MM.1S (cell line): ENCODE measurements at places on chromosomes 13 and 19.

GRCh38 chr19:31089681-31090080 is 259.6 kb downstream of the TSHZ3 start:
- no peak for DNase-seq
- no peaks in the 10 kb centered on the region for H3K4me1 ChIP-seq
- H3K4me3 ChIP-seq: no peak overlapping the region
- peaks cover 16% of the 10 kb centered on the region for H3K27me3 ChIP-seq
- no peak overlapping the region for H3K27ac ChIP-seq

DNA sequence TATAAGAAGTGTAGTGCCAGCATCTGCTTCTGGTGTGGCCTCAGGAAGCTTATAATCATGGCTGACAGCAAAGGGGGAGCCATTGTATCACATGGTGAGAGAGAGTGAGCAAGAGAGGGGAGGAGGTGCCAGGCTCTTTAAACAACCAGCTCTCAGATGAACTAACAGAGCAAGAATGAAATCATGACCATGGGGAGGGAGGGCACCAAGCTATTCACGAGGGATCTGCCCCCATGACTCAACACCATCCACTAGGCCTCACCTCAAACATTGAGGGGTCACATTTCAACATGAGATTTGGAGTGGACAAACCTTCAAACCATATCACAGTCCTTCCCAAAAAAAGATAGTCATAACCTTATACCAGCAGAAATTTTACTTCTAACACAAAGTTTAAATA is 174.0 kb downstream of the GPC5 start:
- H3K4me3 ChIP-seq: no peak overlapping the region
- H3K4me1 ChIP-seq: no peaks in the 10 kb centered on the region
- no peaks in the 10 kb centered on the region for H3K27me3 ChIP-seq
- no peaks in the 10 kb centered on the region for H3K36me3 ChIP-seq
- no peak for DNase-seq
- no peak overlapping the region for H3K27ac ChIP-seq

DNA sequence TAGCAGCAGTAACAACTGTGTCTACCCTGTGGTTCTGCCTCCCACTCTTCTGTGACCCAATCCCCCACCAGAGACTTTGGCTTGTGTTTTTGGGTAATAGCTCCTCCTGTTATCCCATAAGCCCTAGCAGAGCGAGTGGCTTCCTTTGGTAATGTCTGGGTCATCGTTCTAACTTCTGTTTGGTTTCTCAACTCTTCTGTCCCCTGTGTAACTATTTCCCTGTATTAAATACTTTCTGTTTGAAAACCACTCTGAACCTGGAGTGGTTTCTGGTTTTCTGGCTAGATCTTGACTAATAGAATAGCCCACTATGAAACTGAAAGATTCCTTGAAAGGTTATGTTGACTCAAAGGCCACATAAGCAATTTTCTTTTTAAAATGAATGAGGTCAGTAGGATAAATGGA is 350.0 kb downstream of the DCT start:
- DNase-seq: peak; percentile 68
- no peaks in the 10 kb centered on the region for H3K36me3 ChIP-seq
- H3K27ac ChIP-seq: no peak overlapping the region
- H3K4me1 ChIP-seq: no peaks in the 10 kb centered on the region

- H3K4me3 ChIP-seq: no peak overlapping the region
- no peak overlapping the region for H3K27ac ChIP-seq
- no peak for DNase-seq
- no peaks in the 10 kb centered on the region for H3K27me3 ChIP-seq
- no peaks in the 10 kb centered on the region for H3K36me3 ChIP-seq
These were observed 103.4 kb downstream of the FRY start for GRCh38 chr13:32135056-32135390.

- H3K36me3 ChIP-seq: no peaks in the 10 kb centered on the region
- H3K27ac ChIP-seq: no peak overlapping the region
- H3K4me1 ChIP-seq: no peaks in the 10 kb centered on the region
- H3K27me3 ChIP-seq: peaks cover 52% of the 10 kb centered on the region
These were observed 3.0 kb downstream of the ACSBG2 start for GRCh38 chr19:6138511-6138910.

DNA sequence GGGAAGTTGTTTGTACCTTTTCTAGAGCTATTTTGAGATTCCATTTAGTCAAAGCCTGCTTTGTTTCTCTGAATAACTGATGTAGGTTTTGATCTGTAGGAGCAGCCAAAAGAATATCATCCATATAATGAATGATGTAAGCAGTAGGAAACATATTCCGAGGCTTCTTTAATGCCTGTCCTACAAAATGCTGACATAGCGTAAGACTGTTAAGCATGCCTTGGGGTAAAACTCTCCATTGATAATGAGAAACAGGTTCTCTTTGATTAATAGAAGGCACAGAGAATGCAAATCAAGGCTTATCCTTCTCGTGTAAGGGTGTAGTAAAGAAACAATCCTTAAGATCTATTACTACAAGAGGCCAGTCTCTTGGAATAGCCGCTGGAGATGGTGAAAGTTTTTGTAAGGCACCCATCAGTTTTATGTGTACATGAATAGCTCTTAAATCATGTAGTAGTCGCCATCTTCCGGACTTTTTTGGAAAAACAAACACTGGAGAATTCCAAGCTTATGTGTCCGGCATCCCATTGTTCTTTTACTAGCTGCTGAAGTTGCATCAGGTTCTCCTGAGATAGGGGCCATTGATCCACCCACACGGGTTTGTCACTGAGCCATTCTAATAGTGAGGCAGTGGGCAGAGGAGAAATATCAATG is 13.5 kb downstream of the FPR3 start:
- no peak overlapping the region for H3K27ac ChIP-seq
- H3K4me1 ChIP-seq: no peaks in the 10 kb centered on the region
- H3K4me3 ChIP-seq: no peak overlapping the region
- no peaks in the 10 kb centered on the region for H3K36me3 ChIP-seq

GRCh38 chr13:113367020-113367560 is 3.2 kb upstream of the GRTP1 start:
- no peaks in the 10 kb centered on the region for H3K4me1 ChIP-seq
- H3K36me3 ChIP-seq: no peaks in the 10 kb centered on the region
- no peak overlapping the region for H3K27ac ChIP-seq

DNA sequence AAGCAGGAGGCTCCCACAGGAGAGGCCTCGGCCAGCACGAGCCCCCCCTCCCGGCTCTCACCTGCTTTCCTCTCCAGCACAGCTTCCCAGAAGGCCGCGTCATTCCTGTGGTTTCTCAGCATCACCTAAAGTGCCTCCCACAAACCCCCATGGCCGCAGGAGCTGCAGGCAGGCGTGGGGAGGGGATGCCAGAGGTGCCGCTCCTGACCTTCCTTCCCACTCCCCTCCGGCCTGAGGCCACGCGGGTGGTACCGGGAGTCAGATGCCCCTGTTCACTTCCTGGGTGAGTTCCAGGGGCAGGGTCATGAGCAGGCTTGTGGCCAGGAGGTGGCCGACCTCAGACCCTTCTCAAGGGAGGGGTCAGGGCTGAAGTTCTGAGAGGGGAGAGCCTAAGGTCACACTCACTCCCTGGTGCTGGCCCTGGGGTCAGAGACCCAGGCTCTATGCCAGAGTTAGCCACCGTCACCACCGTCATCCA is 14.4 kb upstream of the NPAS1 start:
- DNase-seq: no peak
- H3K27me3 ChIP-seq: no peaks in the 10 kb centered on the region
- no peak overlapping the region for H3K4me3 ChIP-seq
- no peaks in the 10 kb centered on the region for H3K36me3 ChIP-seq
- H3K27ac ChIP-seq: no peak overlapping the region
- no peaks in the 10 kb centered on the region for H3K4me1 ChIP-seq

DNA sequence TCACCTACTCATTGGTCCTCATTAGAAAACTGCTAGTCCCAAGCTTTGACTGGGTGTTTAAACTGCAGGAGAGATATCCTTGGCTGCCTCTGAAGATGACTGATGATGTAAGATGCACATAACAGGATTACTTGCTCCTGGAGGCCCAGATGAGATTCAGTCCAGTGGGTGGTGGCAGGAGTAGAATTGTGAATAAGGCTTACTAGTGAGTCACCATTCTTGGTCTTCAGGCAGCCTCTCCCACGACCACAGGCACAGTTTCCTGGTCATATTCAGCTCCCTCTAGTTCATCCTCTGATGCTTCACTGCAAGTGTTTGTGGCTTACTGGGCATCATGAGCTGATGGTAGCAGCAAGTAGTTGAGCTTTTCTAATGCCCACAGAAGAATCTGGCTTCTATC is 12.1 kb downstream of the SERTM1 start:
- no peak for DNase-seq
- H3K27ac ChIP-seq: no peak overlapping the region
- no peaks in the 10 kb centered on the region for H3K4me1 ChIP-seq
- no peaks in the 10 kb centered on the region for H3K27me3 ChIP-seq
- H3K36me3 ChIP-seq: no peaks in the 10 kb centered on the region

DNA sequence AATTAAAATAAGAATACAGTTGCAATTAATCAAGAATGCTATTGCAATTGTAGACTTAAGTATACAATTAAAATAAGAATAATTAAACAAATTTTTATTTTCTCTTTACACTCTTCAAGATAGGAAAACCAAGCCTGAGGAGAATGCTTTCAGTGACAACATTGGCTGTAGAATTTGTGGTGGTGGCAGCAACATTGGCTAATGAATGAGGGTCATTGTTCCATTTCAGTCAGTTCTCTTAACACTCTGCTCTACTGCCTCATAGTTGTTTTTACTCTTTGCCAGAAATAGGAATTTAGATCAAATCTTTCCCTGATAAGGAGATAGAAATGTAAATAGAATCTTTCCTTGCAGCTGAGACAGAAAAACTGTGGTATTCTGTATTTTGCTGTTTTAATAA is 391.6 kb downstream of the PCDH20 start:
- H3K36me3 ChIP-seq: no peaks in the 10 kb centered on the region
- no peaks in the 10 kb centered on the region for H3K27me3 ChIP-seq
- DNase-seq: no peak
- H3K4me1 ChIP-seq: no peaks in the 10 kb centered on the region

DNA sequence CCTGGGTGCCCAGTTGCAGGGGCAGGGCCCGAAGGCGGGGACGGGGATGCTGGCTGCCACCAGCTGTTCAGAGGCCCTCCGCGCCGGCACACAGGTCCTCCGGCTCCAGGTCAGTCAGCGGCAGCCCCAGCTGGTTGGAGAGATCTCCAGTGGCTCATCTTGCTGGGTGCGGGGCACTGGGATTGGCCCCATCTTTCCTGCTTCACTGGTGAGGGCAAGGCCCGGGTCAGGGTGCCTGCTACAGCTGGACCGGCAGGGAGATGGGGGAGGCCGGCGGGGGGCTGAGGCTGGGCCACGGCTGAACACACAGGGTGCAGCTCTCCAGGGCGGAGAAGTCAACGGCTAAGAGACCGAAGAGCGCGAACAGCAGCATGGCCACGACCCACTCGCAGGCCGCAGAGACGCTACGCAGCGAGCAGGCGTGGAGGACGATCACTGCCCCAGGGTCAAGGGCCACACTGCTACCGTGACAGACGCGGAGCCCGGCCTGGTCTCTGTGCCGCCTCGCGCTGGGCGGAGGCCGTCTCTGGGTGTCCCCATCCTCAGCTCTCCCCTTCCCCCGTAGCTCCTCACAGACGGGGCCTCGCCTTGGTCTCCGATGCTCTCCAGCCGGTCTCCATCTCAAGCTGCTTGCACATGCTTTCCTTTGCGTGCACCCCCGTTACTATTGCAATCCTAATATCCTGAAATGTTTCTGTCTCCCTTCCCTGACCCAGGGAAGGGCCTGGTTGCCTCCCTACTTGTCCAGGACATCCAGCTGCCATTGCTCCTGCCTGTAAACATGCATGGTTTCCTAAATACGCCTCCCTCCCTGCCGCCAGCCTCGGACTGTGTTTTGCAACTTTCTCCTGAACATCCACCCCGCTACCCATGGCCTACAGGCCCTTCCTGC is 12.3 kb downstream of the TMEM150B start:
- no peaks in the 10 kb centered on the region for H3K27me3 ChIP-seq
- DNase-seq: no peak
- no peaks in the 10 kb centered on the region for H3K36me3 ChIP-seq
- no peak overlapping the region for H3K4me3 ChIP-seq
- peaks cover 5% of the 10 kb centered on the region; the same call in 1 of the 2 replicates for H3K4me1 ChIP-seq

- DNase-seq: no peak
- H3K27ac ChIP-seq: no peak overlapping the region
- H3K4me3 ChIP-seq: no peak overlapping the region
- no peaks in the 10 kb centered on the region for H3K27me3 ChIP-seq
- peaks cover 26% of the 10 kb centered on the region for H3K36me3 ChIP-seq
These were observed 23.2 kb downstream of the UBXN6 start for GRCh38 chr19:4434391-4434790.

DNA sequence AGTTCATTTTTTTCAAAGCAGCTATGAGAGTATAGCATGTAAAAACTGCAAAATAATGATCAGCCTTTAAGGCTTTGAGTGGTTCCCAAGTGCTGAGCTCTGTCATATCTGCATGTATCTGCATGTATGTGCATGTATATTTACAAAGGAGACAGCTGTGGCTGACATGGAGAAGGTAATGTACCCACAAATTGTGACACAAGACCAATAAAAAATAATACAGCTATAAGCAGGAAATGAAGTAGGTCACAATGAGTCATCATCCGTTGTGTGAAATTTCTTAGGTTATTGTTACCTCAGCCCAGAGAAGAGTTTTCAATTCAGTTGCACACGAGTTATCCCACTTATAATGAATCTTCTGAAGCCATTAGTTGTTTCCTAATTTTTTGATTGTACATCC is 60.9 kb upstream of the MED4 start:
- no peak overlapping the region for H3K27ac ChIP-seq
- H3K4me1 ChIP-seq: no peaks in the 10 kb centered on the region
- no peaks in the 10 kb centered on the region for H3K36me3 ChIP-seq
- DNase-seq: no peak

GRCh38 chr19:46714444-46715106 is 2.3 kb downstream of the PRKD2 start:
- DNase-seq: peak; percentile 95
- peak overlapping the region; percentile 92 for H3K27ac ChIP-seq
- no peaks in the 10 kb centered on the region for H3K27me3 ChIP-seq
- H3K4me3 ChIP-seq: peak overlapping the region; percentile 98

DNA sequence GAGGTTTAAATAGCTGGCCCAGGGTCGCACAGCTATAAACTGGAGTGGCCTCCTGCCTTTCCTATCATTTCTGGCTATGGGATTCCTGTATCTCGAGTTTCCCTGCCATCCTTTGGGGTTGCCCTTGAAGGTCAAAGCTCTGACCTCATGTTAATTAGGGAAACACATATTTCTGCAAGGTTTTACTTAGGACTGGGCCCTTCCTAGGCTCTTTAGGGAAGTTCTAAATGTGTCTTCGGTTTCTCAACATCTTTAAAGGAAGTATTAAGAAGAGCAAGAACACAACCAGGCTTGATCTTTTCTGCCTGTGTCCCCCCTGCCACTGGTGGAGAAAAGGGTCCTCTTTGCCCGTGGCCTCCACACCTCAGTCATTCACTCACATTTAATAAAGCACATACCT is 10.8 kb downstream of the LCP1 start:
- no peak overlapping the region for H3K27ac ChIP-seq

DNA sequence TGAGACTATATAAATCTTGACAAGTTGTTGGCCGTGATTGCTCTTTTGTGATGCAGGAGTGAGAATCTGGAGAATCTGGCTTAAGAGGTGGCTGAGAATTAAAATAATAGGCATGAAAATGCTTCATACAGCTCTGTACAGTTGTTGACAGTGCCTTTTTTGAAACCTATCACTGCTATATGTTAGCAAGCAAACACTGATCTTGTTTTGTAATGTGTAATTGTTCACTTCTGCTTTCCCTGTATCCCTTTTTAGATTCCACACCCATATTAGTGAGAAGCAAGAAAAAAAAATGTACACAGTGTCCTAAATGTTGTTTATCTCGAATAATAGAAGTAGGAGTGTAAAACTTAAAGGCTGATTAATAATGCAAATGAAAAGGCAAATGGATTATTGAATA is 31.1 kb downstream of the ITM2B start:
- no peaks in the 10 kb centered on the region for H3K27me3 ChIP-seq
- H3K4me1 ChIP-seq: no peaks in the 10 kb centered on the region
- no peak for DNase-seq
- no peaks in the 10 kb centered on the region for H3K36me3 ChIP-seq
- no peak overlapping the region for H3K4me3 ChIP-seq
